ENCODE measurements at places on chromosomes 1 and 21.

GRCh38 chr1:200136384-200136783 is 108.9 kb downstream of the NR5A2 start:
- no peak for DNase-seq

GRCh38 chr1:212958175-212958574 is 7.8 kb downstream of the VASH2 start:
- no peak for DNase-seq

DNA sequence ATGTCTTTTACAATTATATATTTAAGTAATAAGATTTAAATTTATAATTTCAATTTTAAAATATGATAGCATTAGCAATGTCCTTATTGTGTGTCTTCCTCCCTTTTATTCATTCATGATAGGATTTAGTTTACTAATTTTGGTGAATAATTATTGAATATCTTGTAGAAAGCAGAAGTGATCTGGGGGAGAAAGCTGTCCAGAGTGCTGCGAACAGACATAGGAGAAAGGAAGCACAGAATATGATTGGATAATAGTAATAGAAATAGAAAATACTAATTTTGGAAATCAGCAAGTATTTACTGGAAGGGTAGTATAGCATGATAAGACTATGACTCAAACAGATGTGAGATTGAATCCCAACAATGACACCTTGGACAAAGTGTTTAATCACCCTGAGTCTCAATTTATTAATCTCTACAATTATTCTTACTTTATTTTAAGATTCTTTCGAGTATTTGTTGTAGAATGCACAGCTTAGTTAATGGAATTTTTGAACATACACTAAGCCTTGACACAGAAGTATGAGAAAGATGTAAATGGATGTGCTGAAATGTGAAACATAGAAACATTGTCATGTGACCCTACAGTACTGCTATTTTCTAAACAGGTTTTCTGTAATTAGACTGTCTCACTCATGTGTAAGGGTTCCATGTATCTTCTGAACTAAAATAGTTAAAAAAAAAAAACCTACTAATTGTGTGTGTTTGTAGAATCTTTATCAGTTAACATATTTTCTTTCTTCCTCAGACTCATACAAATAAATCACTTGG is 7.9 kb downstream of the SH3GLB1 start:
- DNase-seq, result no peak

GRCh38 chr1:82995951-82996350 is 1003.0 kb downstream of the TTLL7 start:
- DNase-seq, result no peak

DNA sequence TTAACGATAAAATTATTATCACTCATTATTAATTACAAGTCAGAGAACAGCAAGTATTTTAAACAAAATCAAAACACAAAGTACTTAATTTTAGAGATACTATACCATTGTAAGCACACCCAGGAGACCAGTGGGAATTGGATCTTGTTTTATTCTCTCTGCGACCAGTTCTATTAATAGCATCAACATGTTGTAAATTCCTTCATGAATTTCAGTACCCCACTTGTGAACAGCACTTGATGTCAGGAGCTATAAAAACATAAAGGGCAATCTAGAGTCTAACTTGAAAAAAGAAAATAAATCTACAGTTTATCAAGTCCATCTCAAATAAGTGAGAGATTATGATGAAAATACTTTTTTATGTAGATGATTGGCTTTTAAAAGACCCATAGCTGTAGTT is 42.9 kb downstream of the USP24 start:
- no peak for DNase-seq
